WERI-Rb-1 (cell line): ENCODE measurements at places on chromosomes 3 and 15.

DNA sequence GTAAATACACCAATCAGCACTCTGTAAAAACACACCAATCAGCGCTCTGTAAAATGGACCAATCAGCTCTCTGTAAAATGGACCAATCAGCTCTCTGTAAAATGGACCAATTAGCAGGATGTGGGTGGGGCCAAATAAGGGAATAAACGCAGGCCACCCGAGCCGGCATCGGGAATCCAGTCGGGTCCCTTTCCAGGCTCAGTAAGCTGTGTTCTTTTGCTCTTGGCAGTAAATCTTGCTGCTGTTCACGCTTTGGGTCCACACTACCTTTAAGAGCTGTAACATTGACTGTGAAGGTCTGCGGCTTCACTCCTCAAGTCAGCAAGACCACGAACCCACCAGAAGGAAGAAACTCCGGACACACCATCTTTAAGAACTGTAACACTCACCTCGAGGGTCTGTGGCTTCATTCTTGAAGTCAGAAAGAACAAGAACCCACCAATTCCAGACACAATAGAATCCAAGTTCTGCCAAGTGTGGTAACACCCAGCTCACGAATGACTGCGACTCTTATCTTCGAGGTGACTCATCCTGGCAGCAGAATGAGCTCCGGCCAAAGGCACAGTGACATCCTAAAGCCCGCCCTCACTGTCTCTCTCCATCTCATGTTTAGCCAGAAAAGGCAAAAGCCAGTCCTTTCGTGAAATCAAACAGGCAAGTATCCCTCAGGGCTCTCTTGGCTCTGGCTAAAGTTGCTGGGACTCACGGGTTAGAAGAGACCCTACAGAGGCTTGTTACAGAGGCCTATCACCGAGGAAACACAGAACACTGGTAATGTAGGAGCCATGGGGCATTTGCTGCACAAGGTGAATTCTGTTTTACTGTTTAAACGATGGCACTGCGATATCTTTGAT, 155.2 kb downstream of the FAM43A start:
- no peak for DNase-seq

- DNase-seq, result peak; percentile 60
These were observed 1.2 kb downstream of the LHFPL4 start for GRCh38 chr3:9552252-9552999.

DNA sequence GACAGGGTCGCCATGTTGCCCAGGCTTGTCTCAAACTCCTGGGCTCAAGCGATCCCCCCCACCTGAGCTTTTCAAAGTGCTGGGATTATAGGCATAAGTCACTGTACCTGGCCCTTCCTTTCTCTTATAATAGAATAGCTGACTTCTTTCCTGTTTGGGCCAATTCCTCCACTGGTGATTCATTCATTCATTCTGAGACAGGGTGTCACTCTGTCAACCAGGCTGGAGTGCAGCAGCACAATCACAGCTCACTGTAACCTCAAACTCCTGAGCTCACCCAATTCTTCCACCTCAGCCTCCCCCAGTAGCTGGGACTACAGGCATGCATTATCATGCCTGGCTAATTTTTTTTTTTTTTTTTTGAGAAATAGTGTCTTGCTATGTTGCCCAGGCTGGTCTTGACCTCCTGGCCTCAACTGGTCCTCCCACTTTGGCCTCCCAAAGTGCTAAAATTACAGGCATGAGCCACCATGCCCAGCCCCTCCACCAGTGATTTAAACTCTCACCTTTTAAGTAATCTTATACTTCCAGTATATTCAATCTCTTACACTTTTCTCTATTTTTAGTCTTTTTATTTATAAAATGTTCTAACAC, 20.9 kb downstream of the GNB4 start:
- DNase-seq, result no peak

DNA sequence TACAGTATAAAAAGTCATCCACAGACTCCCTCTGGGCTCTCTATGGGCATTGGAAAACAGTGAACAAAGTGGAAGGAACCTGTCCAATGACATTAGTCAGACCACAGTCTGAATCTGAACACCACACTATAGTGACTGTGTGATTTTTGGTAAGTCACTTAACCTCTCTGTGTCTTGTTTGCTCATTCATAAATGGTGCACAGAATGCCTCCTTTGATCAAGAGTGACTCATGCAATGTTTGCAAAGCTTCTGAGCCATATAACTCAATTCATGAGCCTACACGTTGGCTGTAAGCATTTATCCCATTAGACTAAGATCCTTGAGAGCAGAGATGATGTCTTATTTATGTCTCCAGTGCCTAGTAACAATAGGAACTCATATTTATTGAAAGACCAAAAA, 46.7 kb downstream of the SV2B start:
- DNase-seq, result no peak

GRCh38 chr15:26729030-26729429, 43.8 kb downstream of the GABRB3 start:
- DNase-seq, result no peak

DNA sequence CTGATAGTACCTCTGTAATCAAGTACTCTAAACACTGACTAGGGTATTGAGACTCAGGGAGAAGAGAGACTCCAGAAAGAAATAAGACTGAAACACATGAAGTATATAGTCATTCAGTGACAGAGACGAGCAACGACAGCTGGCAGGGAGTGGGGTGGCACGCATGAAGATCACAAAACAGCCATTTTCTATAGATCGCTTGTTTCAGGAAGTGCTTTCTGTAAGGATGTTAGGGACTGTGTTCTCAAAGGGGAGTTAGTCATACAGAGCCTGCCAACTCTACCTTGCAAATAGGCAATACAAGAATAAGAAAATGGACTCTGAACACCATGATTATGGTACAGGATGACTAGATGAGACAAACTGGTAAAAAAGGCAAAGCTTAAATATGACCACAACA, 139.5 kb downstream of the TBL1XR1 start:
- no peak for DNase-seq

GRCh38 chr3:103918336-103918735, 1448.4 kb upstream of the ALCAM start:
- no peak for DNase-seq

- no peak for DNase-seq
These were observed 238.7 kb downstream of the EPHB1 start for GRCh38 chr3:135033737-135034136.

- DNase-seq, result no peak
These were observed 2.9 kb upstream of the LRRC58 start for GRCh38 chr3:120352017-120352416.

DNA sequence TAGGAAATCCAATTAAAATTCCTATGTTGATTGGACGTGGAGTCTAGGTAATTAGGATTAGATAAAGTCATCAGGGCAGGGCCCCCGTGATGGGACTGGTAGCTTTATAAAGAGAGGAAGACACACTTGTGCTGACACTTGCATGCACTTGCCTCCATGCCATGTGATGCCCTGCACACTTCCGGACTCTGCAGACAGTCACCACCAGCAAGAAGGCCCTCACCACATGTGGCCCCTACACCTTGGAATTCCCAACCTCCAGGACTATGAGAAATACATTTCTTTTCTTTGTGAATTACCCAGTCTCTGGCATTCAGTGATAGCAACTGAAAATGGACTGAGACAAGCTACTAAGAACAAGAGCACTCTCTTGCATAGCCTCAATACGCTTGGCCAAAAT, 90.6 kb downstream of the CRYGS start:
- DNase-seq, result no peak
